ENCODE measurements at places on chromosomes 4 and X.

- no peaks in the 10 kb centered on the region for H3K27me3 ChIP-seq
- no peak overlapping the region for H3K4me3 ChIP-seq
- H3K27ac ChIP-seq, result no peak overlapping the region
- peaks cover 50% of the 10 kb centered on the region for H3K4me1 ChIP-seq
- no peaks in the 10 kb centered on the region for H3K36me3 ChIP-seq
- DNase-seq, result no peak
Measured at GRCh38 chrX:66021401-66021764, 18.5 kb downstream of the VSIG4 start.

DNA sequence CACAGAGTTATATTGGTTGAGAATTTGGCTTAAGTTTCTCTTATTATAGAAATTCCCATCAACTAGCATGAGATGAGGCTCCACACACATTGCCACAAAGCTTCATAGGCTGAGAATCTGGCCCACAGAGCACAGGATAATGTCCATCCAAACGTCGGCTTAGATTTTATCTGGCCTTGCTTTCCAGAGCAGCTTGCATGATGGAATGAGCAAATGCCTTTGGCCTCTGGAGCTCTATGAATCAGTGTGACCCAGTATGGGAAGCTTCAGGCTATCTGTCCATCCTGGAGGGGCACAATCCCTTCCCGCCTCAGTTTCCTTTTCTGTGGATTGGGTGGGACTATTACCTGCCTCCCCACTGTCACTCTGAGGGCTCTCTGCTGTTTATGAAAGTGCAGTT, 131.5 kb upstream of the NDP start:
- no peak overlapping the region for H3K4me3 ChIP-seq
- no peaks in the 10 kb centered on the region for H3K4me1 ChIP-seq
- DNase-seq, result no peak
- no peaks in the 10 kb centered on the region for H3K27me3 ChIP-seq

DNA sequence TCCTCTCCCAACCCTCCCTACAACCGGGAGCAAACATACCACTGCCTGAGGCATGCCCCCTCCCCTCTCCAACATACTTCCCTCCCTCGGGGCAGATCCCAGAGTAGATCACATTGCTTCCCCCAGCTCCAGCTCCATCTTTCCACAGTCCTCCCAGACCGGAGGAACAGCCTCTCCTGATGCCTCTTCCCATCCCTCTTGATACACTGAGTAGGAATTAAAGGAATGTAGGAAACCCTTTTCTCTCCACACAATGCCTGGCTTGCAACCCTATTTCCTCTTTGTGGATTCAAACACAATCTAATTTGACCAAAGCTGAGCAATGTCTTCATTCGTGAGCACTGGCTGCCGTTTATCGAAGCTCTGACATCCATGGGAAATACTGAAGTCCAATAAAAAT, 339.8 kb downstream of the BCOR start:
- H3K4me1 ChIP-seq, result peaks cover 14% of the 10 kb centered on the region
- H3K36me3 ChIP-seq, result no peaks in the 10 kb centered on the region
- no peaks in the 10 kb centered on the region for H3K27me3 ChIP-seq
- DNase-seq, result no peak
- H3K27ac ChIP-seq, result no peak overlapping the region

DNA sequence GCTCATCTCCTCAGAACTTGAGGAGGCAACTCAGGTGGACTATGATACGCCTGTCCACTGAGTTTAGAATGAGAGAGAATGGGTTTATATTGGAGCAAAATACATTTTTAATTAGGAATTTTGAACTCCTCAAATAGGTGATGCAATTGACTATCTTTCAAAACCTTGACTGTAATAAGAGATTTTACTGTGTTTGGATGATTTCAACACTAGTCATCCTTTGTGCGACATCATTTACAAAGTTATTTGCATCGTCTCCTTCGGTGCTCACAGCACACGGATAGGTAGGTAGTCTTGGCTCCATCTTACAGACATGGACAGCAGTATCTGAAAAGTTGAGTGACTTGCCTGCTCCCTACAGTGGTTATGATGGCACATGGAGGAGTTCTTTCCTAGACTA, 67.0 kb downstream of the AASDH start:
- DNase-seq, result no peak
- no peak overlapping the region for H3K4me3 ChIP-seq
- H3K27ac ChIP-seq, result no peak overlapping the region
- no peaks in the 10 kb centered on the region for H3K36me3 ChIP-seq
- no peaks in the 10 kb centered on the region for H3K4me1 ChIP-seq
- peaks cover 3% of the 10 kb centered on the region for H3K27me3 ChIP-seq

DNA sequence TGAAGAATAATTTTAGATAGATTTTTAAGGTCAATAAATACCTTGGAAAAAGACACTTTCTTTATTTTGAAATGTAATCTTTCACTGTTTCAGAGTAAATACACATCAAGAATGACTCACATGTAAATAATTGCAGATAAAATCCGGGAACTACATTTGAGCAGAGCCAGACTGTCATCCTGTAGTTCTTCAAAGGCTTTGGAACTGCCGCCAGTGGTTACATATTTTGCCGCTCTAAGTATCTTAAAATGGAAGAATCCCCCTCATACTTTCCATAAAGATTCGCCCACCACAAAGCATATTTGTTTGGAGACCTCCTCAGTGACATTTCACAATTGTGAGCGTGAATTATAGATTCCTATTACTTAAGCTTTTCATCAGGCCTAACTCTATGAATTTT, 607.8 kb upstream of the ZFP42 start:
- H3K36me3 ChIP-seq, result no peaks in the 10 kb centered on the region
- no peaks in the 10 kb centered on the region for H3K27me3 ChIP-seq
- no peak for DNase-seq
- H3K27ac ChIP-seq, result no peak overlapping the region

DNA sequence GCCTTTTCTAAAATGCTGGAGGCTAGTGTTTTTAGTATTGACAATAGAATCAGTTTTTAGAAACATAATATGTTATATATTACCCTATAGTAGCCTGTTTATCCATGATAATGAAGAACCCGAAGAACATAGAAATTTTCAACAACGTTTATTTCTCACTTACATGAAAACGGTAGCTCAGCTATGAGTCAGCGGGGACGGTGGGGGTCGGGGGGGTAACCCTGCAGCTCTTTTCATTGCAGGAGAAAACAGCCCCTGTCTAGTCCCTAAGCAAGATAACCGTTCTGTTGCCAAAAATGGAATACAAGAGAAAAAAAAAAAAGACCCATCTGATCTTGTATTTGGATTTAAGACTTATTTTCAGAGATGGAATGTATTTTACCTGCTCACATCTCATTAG, 1758.4 kb upstream of the AGA start:
- no peaks in the 10 kb centered on the region for H3K36me3 ChIP-seq
- H3K4me3 ChIP-seq, result no peak overlapping the region
- H3K27me3 ChIP-seq, result no peaks in the 10 kb centered on the region

DNA sequence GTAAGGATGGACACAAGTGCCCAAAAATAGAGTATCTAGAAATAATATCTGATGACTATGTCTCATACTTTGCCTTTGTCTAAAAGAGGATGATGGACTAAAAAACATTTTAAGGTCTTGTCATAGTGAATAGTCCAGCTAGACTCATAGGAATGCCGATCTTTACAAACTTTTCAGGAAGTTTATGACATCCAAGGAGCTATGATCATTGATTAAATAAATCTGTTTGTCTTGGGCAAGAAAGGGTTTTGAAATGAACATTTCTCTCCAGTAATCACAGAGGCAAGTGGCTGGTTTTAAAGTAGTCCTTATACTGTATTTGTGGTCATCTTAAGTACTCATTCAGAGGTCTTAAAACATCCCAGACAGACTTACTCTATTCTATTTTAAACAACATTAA, 109.8 kb downstream of the MAPK10 start:
- no peaks in the 10 kb centered on the region for H3K27me3 ChIP-seq
- H3K27ac ChIP-seq, result no peak overlapping the region
- DNase-seq, result no peak

DNA sequence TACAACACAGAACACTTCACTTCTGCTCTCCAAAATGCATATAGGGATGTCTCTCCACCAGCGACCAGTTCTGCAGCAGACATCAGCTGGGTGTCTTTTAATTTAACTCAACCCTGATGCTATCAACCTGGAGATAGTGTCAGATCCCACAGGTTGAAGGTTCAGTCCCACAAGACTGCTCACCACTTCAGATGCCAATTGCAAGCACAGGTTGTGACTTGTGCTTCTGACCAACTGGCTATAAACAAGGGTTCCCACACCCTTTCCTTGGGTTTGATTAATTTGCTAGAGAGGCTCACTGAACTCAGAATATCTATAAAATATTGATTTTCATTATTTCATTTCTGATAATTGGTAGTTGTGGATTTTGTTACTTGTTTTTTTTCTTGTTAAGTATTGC, 177.4 kb upstream of the HS3ST1 start:
- no peaks in the 10 kb centered on the region for H3K36me3 ChIP-seq
- H3K27me3 ChIP-seq, result peaks cover 1% of the 10 kb centered on the region
- H3K4me3 ChIP-seq, result no peak overlapping the region

GRCh38 chrX:40406330-40406859, 174.4 kb upstream of the ATP6AP2 start:
- no peak for DNase-seq
- no peaks in the 10 kb centered on the region for H3K4me1 ChIP-seq
- H3K4me3 ChIP-seq, result no peak overlapping the region
- H3K27me3 ChIP-seq, result no peaks in the 10 kb centered on the region
- H3K27ac ChIP-seq, result no peak overlapping the region

- no peaks in the 10 kb centered on the region for H3K36me3 ChIP-seq
- no peak overlapping the region for H3K27ac ChIP-seq
- H3K27me3 ChIP-seq, result no peaks in the 10 kb centered on the region
- no peaks in the 10 kb centered on the region for H3K4me1 ChIP-seq
- DNase-seq, result no peak
Measured at GRCh38 chr4:111678908-111679307, 466.3 kb upstream of the FAM241A start.
